ENCODE measurements at places on chromosomes 6 and 20.
A peak's percentile ranks its signal among the peaks of the same experiment; 100 is the strongest.

DNA sequence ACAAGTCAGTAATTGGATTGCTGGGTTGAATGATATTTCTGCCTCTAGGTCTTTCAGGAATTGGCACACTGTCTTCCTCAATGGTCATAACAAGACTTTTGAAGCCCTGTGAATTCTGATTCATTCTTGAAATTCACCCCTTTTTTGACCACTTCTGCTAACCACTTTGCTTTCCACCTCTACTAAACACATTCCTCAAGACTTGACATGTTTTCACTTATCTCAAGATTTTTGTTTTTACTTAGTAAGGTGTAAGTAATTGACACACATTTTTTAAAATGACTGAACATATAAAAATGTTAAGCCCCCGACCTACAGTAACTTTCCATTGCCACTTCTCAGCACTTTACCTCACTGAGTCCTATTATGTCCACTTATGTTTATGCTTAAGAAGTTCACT lies 239.1 kb downstream of the GRM1 start:
- DNase-seq, result no peak

GRCh38 chr20:53847139-53847836 lies 223.1 kb downstream of the BCAS1 start:
- DNase-seq, result no peak

DNA sequence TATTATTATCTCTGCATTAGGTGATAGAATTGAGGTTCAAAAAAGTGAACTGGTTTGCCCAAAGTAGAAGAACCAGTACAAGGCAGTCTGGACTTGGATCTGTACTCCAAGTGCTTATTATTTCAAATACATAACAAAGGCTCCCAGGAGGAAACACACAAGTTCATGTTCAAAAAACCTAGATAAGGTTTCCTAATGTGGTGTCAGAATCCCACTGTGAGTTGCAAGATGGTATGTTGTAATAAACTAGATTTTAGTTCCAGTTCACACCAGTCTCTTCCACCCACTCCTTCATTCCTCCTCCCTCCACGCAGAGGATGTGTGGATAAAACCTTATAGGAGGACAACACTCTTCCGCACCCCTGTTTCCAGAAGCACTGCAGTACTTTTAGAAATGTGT lies 42.8 kb downstream of the KIAA0319 start:
- no peak for DNase-seq

GRCh38 chr20:3784216-3784853 lies 2.2 kb downstream of the CENPB start:
- DNase-seq, result no peak

DNA sequence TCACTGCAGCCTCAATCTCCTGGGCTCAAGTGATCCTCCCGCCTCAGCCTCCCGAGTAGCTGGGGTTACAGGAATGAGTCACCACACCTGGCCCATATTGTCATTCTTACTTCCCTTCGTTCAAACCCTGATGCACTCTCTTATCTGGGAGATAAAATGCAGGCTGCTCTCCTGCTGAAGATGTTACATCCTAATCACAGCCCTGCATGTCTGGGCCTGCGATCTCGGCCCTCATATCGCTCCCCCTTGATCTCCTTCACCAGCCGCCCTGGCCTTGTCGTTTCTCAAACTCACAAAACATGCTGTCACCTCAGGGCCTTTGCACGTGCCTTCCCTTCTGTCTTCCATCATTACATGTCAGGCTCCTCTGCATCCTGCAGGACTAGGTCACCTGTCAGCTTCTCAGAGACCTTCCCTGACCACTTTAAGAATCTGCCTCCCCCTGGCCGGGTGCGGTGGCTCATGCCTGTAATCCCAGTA lies 8.8 kb upstream of the C20orf203 start:
- DNase-seq, result no peak

DNA sequence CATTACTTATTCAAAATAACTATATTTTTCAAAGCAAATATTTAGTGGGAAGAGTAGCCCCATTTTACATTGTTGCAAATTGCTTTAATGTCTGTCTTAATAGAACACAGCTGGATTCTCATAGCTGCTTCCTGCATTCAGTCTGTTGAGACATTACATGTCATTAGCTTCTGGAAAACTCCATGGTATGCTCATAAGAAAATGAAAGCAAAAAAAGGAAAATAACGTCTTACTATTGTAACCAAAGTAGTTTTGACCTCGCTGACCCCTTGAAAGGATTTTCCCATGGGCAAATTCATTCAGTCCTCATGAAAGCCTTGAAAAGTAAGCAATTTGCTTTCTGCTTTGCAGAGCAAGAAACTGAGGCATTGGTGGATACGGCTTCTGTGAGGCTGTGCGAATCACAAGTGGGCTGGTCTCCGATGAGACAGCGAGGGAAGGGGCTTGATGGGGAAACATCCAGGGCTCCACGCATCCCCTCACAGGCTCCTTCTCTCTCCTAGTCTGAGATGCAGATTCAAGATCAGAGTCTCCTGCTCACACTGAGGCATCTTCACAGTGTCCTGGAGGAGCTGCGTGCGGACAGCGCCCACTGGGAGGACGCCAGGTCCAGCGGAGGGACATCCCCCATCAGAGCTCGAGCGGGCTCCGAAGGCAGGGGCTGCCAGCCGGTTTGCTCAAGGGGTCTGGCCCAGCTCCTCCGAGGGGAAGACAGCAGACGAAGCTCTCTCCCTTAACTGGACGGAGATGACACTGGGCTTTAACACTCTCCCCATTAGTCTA lies 3.3 kb downstream of the C20orf202 start:
- DNase-seq, result no peak

- DNase-seq, result peak; percentile 16
These were observed 4.3 kb downstream of the TNNC2 start for GRCh38 chr20:45822857-45823256.

DNA sequence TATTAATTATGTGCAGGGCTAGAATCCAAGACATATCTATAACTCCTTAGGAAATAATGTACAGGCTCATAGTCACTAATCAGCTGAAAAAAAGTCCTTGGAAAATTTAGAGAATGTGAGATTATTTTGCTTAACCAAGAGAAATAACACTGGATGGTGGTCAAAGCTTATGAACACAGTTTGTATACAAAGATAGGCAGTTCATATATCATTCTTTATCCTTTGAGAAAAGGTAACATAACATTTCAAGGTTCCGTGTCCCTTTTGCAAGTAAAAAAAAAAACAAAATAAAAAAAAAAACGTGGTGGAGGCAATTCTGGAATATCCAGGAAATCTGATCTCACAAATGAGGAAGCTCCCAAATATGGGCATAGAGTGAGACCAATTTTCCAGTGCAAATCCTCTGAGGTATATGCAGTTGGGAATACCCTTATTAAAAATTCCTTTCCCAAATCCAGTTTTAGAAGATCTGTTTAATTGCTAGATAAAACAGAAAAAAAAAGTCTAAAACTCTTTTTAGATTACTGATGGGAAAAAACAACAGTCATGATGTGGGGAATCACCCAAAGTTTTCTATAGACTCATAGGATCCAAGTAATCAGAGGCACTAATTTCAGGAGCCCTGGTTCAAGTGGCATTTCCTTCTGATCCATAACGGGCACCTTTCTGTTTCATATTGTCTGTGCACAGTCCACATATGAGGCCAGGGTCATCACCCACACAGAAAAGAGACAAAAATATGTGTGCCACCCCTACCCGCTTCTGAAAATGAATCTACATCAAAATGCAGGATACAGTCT lies 17.7 kb upstream of the TNFAIP3 start:
- peak; percentile 57 for DNase-seq

DNA sequence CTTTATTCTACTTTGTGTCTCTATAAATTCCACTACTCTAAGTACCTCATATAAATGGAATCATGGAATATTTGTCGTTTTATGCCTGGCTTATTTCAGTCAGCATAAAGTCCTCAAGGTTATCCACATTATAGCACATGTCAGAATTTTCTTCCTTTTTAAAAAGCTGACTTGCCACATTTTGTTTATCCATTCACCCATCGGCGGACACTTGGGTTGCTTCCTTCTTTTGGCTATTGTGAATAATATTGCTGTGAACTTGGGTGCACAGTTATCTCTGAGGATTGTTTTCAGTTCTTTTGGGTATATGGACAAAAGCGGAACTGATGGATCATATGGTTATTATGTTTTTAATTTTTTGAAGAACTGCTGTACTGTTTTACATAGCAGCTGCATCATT lies 39.1 kb upstream of the ME1 start:
- DNase-seq, result no peak

GRCh38 chr6:116375262-116375661 lies 4.5 kb downstream of the DSE start:
- DNase-seq, result no peak

DNA sequence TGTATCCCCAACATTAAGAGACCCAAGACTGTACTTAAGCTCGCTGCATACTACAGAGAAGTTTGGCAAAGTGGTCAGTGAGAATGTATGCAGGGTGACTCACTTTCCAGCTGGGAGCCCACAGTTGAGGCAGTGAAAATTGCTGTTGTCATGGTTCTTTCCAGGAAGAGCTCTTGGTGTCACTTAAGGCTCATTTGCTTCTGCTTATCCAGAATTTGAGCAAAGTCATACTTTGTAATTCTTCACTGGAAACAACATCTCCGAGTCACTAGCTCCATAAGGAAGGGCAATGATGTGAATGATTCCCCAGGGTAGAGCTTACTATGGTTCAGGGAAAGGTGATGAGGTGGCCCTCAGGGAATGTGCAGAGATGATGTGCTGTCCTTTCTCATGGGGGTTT lies 65.4 kb upstream of the FBXL4 start:
- peak; percentile 53 for DNase-seq

- DNase-seq, result no peak
These were observed 350.5 kb downstream of the NRN1 start for GRCh38 chr6:5656226-5656625.

- peak; percentile 23 for DNase-seq
These were observed 954.7 kb upstream of the ADGRB3 start for GRCh38 chr6:67680297-67680932.

GRCh38 chr20:49948178-49948577 lies 12.0 kb downstream of the RNF114 start:
- DNase-seq, result no peak

GRCh38 chr6:116512111-116512559 lies 696 bp downstream of the CALHM5 start:
- DNase-seq, result peak; percentile 39

DNA sequence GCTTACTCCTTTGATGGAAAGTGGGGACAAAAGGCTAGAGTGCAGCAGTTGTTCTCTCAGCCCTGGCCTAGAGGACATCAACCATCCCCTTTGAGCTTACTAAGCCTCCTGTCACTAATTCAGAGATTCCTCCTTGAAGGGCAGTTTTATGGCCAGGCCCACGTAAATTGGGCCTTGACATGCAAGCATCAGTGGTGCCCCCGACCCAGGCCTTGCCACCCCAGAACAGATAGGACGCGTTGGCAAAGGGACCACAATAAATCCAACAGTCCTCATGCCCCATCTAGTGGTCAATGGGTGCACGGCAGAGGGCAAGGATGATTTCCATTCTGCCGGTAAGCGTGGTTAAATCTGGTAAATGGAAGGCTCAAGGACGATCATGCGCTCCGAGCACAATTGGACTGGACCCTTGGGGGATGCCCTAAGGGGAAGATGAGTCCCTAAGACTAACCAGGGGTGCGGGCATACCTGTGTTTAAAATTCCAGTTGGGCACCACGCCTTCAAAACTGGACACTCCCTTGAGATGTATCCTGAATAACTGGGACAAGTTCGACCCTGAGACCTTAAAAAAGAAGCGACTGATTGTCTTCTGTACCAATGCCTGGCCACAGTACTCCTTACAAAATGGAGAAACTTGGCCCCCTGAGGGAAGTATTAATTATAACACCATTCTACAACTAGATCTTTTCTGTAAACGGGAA lies 32.6 kb downstream of the CEP85L start:
- DNase-seq, result peak; percentile 53

DNA sequence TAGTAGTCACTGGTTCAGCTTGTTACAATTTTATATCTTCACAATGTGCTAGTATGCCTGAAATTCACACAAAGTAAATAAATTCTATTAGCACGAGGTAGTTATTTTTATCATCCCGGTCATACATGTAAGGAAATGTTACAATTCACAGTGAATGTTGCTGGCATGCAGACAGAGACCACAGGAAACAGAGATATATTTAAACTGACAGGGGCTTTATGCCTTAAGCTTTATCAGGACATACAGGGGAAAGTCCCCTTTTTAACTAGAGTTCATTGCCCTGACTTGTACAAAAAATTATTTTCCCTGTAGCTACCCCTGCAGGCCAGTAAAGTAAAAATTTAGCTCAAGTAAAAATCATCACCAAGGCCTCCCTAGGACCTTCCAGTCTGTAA lies 712.0 kb upstream of the NRSN1 start:
- DNase-seq, result peak; percentile 80

- DNase-seq, result no peak
These were observed 134.5 kb upstream of the EXOC2 start for GRCh38 chr6:827431-827830.

DNA sequence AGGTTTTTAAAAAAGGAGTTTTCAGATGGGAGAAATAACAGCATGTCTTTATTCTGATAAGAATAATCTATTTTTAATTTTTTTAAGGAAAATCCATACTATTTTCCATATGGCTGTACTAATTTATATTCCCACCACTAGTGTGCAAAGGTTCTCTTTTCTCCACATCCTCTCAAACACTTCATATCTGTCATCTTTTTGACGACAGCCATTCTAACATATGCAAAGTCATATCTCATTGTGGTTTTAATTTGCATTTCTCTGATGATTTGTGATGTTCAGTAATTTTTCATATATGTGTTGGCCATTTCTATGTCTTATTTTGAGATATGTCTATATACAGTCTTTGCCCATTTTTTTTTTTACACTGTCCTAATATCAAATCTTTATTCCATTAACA lies 280.6 kb upstream of the RUNX2 start:
- no peak for DNase-seq

- DNase-seq, result no peak
These were observed 33.9 kb upstream of the VGLL2 start for GRCh38 chr6:117231466-117231865.
